ENCODE measurements at places on chromosomes 1 and 21. TPM values are rescaled to one million over a fixed set of nuclear protein-coding genes. Genes with fewer than 3 reads are reported as not detected.
A peak's percentile ranks its signal among the peaks of the same experiment; 100 is the strongest.

CLCA1 gene
- total RNA-seq, result not detected

DNA sequence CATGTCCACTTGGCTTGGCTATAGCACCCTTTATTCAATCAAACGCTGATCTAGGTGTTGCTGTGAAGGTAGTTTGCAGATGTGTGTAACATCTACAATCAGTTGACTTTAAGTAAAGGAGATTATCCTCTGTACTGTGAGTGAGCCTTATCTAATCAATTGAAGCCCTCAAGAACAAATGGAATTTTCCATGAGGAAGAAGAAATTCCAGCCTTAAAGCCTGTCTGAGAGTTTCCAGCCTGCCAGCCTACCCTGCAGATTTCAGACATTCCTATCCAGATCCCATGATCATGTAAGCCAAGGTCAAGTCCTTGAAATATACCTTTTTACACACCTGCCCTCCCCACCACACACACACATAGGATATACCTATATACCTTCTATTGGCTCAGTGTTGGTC lies 696.7 kb downstream of the MRPL39 start:
- no peak for DNase-seq

GRCh38 chr1:153494976-153495535 lies 34.6 kb upstream of the S100A7 start:
- peak; percentile 72 for DNase-seq

GRCh38 chr1:185786524-185786923 lies 52.3 kb downstream of the HMCN1 start:
- DNase-seq, result no peak

CD5L gene
- total RNA-seq, result 0.28 TPM

TACSTD2 gene
- 8.1 TPM for total RNA-seq

GRCh38 chr1:63124666-63125191 lies 197.6 kb upstream of the FOXD3 start:
- DNase-seq, result no peak

GRCh38 chr1:205247130-205247921 lies 19.6 kb downstream of the TMCC2 start:
- no peak for DNase-seq

DNA sequence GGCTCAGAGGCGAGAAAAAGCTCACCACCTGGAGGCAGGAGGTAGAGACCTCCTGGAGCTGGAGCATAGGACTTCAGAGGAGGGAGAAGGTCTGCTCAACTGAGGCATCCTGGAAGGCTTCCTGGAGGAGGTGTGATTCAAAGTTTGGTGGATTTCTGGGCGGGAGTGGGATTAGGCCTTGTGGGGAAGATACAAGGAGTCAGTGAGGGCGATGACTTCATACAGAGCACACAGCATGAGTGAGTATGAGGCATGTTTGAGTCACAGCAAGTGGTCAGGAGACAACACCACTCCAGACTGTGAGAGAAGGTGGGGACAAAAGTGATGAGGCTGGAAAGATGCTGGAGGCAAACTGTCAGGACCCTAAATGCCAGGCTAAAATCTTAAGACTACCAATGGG lies 77.6 kb downstream of the MATN1 start:
- DNase-seq, result no peak

DNA sequence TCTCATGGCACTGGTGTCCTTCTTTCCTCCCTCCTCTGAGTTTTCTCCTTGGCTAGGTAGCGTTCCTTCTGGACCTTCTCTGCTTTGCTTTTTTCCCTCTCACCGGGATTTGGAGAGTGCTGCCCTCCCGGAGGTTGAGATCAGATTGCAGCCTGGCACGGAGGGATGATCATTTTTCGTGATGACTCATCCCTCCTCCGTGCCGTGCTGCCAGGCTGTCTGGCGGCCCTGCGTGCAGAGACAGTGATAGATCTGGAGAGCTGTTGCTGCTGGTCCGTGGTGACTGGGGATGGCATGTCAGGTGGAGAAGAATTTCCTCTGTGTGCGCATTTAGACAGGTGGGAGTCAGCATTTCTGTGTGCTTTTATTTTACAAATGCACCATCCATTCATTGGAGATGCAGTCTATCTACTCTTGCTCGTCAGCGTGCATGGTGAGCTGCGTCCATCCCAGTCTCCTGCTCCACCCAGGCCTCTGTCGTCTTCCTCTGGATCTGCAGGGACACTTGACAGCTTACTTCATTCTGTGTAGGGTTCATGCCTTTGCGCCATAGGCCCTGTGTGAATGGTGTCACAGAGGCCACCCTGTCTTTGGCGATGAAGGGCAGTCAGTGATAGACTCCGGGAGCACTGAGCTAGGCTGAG lies 104.4 kb downstream of the PCBP3 start:
- DNase-seq, result no peak

DNA sequence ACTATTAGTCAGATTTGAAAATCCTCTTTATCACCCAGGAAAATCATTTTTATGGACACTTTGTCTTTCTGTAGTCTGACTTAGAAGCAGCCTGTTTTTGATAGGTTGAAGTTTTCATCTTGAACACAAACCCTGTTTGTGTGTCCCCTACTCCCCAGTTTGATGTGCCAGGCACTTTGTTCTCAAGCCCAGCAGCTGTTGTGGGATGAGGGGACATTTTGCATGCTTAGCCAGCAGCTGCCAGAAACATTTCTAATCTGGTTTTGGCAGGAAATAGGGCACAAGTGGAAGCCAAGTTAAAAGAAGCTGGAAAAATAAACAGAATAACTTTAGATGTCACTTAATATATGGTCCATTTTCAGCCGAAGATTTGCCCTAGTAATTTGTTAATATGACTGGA lies 29.9 kb downstream of the ACTN2 start:
- DNase-seq, result no peak

DNA sequence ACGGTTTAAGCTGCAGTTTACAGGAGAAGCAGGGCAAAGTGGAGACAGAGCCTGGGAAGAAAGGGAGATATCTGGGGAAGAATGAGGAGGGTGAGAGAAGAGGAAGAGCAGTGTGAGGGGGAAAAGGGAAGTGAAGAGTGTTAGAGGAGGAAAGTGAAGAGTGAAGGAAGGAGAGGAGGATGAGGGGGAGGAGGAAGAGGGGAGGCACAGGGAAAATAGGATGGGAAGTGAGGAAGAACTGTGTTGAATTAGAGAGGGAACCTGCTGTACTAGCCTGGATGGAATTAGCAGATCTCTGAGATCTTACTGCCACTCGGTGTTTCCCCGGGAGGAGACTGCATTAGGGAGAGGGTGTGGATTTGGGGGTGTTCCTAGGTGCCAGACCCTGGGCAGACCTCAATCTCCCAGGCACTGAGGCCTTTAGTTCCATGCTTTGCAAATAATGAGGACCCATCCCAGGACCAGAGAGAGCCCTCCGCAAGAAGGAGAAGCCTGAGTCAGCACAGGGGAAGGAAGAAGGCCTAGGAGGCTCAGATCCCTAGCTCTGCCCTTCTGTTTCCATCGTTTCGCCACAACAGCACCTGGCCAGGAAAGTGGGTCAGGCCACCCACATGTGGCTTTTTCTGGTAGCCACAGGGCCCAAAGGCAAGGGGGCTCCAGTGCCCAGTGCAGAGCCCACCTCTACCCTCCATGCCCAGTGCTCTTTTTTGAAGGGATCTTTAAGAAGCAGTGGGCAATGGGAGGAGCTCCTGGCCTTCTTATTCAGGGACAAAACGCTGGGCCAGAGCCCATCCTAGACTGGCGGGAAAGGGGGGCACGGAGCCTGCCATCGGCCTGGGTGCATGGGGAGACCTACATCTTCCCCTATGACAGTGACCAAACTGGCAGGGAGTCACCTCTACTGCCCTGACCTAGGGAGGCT lies 2.0 kb downstream of the LRRN2 start:
- DNase-seq, result no peak

- DNase-seq, result no peak
These were observed 2.8 kb upstream of the PYGO2 start for GRCh38 chr1:154964359-154964758.

- no peak for DNase-seq
These were observed 2.5 kb downstream of the DNMT3L start for GRCh38 chr21:44259082-44259705.

- DNase-seq, result no peak
These were observed 13.8 kb upstream of the EPS15 start for GRCh38 chr1:51532853-51533252.

- no peak for DNase-seq
These were observed 81.9 kb downstream of the RGL1 start for GRCh38 chr1:183886853-183887252.

LEFTY2 gene
- 6.2 TPM for total RNA-seq

DNA sequence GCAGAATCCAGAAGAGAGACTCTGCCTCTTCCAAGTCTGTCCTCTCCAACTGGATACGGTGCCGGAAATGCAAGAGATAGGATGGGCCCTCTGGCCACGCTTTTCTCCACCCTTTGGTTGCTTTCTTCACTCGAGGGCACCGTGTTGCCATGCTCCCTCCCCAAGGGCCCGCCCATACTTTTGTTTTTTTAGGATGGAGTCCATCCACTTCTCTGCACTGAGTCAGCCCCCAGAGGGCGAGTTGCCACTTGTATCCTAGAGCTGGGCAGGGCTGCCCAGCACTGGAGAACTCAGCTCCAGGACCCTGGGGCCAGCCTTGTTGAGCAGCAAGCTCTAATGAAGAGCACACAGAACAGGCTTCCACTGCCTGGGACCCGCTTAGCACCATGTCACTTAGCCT lies 25.5 kb downstream of the IFNGR2 start:
- DNase-seq, result no peak

SOD1 gene
- 215 TPM for total RNA-seq

DNA sequence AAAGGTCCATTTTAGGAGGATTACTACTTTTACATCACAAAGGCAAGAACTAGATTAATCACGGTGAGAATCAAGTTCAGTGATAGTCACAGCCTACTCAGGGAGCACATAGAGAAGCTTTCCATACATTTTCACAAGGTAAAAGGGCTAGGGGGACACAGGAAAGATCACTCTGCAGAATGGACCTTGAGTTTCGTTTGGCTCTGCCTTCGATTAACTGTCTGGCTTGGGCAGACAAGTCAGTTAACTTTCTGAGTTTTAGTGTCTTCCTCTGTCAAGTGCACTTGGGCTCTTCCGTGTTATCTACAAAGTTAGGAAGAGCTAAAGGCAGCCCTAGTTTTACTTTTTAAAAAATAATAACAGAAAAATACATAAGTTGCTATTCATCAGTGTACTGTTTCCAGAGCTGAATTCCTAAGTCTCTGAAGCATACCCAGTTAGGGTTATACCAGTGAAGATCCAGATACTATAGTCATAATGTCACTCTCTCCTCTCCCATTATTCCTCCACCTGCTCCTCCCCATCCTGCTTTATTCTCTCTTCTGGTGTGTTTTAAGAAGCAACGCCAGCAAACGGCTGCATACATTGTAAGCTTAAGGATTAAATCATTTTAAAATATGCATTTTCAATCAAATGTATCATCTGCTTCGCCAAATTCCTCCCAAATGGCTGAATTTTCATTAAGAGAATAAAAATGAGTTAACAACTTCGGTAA lies 1.7 kb downstream of the CEP170 start:
- no peak for DNase-seq

- DNase-seq, result no peak
These were observed 49.8 kb downstream of the TPR start for GRCh38 chr1:186325239-186325638.

ENAH gene
- 119 TPM for total RNA-seq

DENND2C gene
- total RNA-seq, result 6.0 TPM

DNA sequence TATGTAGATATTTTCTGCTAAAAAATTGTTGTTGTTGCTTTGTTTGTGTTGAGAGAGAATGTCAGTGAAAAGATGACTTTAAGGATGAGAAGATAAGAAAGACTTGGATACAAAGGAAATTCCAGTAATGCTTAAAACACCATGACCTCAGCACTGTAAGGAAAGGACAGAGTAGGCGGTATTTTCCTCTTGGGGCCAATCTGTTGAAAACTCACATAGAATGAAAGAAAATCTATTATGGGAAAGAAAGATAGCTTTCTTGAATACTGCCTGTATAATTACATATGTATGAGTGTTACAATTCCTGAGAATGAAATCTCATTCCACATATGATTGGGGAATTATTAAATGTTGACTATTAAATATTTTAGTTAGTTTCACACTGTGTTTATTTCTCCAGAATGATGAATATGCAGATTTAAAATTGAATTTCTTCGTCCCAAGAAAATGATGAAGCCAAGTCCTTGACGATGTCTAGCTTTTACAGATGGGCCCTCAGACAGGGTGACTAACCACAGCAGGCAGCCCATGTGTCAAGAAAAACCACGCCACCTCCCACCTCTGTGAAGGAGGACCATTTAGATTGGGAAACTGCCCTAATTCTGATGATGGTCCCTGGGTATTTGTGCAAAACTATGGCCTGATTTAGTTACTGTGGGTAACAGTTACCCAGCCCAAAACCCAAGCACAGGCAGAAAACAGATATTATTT lies 49.7 kb upstream of the LMO4 start:
- no peak for DNase-seq

- DNase-seq, result no peak
These were observed 39.4 kb downstream of the PLXNA2 start for GRCh38 chr1:208204779-208205178.

- peak; percentile 73 for DNase-seq
These were observed 48.8 kb downstream of the LAMC2 start for GRCh38 chr1:183234660-183235476.

GRCh38 chr1:35851132-35851869 lies 31.7 kb upstream of the AGO1 start:
- no peak for DNase-seq

GRCh38 chr1:114102136-114102535 lies 51.5 kb downstream of the SYT6 start:
- DNase-seq, result no peak

DNA sequence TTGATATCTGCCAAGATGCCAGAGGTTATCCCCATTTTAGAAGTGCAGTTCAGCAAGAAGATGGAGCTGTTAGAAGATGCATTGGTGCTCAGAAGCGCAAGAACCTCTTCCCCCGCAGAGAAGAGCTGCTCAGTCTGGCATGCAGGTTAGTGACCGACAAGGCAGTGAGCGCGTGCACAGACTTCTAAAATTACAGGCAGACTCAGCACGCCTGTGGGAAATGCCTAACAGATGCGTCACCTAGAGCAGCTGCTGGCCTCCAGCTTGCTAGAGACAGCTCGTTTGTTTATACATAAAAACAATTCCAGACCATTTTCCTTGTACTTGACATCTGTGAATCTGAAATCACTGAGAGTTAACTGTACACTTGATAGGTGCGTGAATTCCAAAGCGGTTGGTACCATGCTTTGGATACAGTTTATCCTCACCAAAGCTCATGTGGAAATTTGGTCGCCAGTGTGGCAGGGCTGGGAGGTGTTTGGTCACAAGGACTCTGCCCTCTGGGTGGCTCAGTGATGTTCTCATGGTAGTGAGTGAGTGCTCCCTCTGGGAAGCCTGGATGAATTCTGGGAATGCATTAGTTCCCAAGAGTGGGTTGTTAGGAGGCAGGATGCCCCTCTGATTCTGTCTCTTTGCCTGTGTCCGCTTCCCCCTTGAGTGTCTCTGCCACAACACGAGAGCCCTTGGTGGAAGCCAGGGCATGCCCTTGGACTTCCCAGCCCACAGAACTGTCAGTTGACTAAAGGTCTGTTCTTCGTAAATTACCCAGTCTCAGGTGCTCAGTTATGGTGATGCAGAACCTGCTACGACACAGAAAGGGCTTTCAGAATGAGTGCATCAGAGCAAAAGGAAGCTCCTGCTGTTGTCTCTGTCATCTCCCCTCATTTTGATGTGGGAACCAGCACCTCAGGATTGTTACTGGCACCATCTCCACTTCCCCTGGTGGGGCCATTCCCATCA lies 24.4 kb downstream of the SNAP47 start:
- no peak for DNase-seq
